ENCODE measurements at places on chromosomes 4 and X.

DNA sequence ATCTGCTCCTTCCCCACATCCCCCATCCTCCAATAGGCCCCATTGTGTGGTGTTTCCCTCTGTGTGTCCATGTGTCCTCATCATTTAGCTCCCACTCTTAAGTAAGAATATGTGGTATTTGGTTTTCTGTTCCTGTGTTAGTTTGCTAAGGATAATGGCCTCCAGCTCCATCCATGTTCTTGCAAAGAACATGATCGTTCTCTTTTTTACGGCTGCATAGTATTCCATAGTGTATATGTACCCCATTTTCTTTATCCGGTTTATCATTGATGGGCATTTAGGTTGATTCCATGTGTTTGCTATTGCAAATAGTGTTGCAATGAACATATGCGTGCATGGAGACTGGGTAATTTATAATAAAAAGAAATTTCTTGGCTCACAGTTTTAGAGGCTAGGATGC lies 31.5 kb downstream of the GRK4 start:
- no peak for DNase-seq

DNA sequence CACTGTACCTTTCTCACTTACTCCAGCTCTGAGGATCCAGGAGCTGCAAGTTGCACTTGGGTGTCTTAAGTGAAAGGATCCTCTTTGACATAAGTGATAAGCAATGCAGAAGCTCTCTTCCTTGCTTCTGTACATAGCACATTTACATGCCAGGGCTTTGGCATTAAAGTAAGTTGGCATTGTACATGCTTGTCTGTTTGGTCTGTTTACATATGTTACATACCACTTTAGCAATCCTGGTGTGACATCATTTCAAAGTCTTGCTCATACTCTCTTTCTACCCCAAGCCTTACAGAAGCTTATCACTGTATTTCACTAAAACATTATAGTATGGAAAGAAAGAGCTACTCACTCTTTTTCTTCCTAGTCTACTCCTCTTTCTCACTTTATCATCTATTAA lies 2548.3 kb downstream of the ARAP2 start:
- DNase-seq, result no peak

DNA sequence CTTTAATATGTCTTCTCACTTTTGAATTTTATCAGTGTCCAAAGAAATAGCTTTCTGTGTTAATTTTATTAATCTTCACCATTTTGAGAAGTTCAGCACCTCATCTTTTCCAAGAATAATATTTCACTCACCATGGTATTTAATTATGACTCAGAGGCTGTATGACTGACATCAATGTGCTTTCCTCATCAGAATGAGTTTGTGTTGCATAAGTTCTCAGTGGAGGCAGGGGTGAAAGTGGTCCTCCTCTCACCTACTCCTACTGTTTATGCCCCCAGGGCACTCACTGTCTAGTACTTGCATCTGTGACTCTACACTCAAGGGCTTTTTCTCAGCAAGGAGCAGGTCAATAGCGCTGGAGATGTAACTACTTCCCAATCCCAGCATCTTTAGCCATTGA lies 905.3 kb upstream of the INTU start:
- no peak for DNase-seq

DNA sequence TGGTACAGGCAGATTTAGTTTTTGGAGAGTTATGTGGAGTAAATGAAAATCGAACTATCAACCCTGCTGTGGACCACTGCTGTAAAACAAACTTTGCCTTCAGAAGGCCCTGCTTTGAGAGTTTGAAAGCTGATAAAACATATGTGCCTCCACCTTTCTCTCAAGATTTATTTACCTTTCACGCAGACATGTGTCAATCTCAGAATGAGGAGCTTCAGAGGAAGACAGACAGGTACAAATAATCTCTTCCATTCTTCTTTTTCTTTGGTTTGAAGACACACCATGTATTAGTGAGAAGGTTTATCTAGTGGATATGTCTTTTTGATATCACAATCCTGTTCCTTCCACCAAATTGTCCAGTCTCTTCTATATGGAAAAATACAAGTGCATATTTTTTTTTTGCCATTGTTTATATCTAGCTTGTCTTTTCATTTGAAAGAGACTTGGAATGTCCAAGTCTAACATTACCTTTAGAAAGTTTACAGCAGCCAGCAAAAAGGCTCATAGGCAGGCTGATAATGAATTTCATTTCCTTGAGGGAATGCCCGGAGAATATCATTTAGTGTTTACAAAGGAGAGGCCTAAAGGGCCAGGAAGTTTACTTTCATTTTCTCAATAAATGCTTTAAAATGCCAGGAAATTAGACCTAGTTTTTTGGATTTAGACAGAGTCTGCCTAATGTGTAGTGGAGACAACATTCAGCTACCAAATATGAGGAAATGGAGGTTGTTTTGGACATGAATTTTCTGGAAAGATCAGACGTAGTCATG lies 18.6 kb downstream of the AFM start:
- DNase-seq, result no peak

DNA sequence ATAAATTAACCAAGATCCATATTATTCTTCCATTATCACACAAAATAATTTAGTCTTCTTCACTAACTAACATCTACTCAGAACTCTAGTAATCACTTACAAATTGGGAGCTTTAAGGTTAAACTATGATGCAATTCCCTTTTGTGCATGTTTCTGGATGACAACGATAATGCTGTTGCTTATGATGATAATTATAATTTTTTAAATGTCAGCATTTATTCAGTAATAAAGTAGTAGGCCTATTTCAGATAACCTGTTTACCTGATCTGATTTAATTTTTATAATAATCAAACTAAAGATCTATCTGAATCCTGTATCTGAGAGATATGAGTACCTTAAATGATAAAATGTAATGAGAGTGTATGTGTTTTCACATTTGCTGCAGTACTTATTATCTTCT lies 507.8 kb upstream of the GRID2 start:
- no peak for DNase-seq

DNA sequence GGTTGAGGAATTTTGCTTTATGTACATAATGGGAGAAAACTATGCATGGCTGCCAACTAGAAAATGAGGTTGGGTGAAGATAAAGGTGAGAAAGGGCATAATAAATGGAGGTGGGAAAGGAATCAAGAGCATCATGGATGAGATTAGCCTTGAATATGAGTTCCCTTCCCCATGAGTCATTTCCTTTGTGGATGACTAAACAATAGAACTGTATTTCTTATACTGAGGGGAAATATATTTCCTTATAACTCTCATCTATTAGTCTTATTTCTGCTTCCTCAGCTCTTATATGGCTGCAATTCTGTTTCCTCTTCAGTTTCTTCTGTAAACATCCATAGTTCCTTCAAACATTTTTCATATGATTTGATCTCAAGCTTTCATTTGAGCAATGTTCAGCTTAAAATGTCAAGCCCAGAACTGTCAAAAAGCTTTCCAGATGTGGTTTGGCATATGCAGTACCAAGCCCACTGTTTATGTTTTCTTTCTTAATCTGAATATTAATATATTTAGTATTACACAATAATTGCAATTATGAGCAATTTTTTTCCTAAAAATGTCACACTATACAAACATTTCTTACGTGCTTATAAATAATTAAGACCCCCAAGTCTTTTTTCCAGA lies 100.7 kb upstream of the GRPR start:
- DNase-seq, result no peak

GRCh38 chr4:71944956-71945355 lies 86.8 kb upstream of the NPFFR2 start:
- DNase-seq, result no peak

- no peak for DNase-seq
These were observed 182.4 kb upstream of the CXXC4 start for GRCh38 chr4:104677116-104677515.

DNA sequence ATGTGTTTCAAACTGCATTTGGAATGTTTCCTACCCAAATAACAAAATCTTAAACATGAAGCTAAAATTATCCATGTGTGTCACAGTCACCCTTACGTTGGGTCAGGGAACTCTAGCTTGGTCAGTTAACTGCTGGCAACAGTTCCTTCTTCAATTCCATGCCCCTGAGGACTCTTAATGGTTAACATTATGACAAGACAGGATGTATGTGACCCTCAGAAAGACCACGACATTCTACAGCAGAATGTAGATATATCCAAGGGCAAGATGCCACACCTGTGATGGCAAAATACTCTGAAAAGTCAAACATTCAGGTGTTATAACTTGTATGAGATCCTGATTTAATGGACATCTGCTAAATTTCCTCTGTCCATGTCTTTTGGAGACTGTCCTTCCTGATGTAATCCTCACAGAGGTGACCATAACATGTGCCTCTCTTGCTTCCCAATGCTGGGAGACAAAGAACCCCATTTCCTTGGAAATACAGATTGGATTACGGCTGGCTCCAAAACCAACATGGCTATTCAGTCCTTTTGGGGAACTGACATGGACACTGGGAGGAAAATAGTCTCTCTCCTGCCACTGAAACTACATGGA lies 39.1 kb downstream of the YTHDC1 start:
- no peak for DNase-seq

DNA sequence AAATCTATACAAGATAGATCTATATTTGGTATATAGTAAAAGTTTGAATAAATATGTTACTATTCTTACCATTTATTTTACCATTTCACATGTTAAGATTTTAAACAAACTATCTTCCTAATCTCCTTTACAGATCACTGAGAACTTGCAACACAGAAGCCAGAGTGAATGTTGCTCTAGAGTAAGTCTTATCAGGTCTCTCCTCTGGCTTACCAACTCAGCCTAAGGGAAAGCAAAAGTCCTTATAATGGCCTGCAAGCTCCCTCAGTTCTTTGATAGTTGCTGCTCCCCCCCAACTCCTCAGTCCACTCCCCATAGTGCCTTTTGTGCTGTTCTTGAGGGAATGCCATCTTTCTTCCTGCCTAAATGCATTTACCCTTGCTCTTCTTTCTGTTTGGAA lies 25.7 kb upstream of the SLC7A11 start:
- DNase-seq, result no peak
